NAMALWA (cell line): ENCODE measurements at places on chromosomes 2 and 18.
A peak's percentile ranks its signal among the peaks of the same experiment; 100 is the strongest.

- DNase-seq = peak; percentile 15
These were observed 92.6 kb downstream of the ITGB1BP1 start for GRCh38 chr2:9330612-9331270.

GRCh38 chr18:71743634-71744033, 800.5 kb downstream of the CBLN2 start:
- no peak for DNase-seq

DNA sequence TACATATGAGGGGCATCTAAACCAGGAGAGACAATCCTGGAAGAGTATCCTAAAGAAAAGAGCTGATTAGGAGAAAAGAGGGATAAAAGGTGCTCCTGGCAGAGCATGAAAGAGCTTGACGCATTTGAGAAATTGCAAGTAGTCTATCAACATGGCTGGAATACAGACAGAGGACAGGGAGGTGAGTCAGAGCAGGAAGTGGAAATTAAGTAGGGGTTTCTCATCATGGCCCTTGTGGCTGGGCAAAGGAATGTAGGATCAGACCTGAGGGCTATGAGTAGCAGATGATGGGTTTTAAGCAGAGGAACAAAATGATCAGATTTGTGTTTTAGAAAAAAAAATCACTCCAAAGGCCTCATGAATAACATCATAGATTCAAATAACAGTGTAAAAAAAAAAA, 49.2 kb upstream of the UGP2 start:
- DNase-seq = no peak

DNA sequence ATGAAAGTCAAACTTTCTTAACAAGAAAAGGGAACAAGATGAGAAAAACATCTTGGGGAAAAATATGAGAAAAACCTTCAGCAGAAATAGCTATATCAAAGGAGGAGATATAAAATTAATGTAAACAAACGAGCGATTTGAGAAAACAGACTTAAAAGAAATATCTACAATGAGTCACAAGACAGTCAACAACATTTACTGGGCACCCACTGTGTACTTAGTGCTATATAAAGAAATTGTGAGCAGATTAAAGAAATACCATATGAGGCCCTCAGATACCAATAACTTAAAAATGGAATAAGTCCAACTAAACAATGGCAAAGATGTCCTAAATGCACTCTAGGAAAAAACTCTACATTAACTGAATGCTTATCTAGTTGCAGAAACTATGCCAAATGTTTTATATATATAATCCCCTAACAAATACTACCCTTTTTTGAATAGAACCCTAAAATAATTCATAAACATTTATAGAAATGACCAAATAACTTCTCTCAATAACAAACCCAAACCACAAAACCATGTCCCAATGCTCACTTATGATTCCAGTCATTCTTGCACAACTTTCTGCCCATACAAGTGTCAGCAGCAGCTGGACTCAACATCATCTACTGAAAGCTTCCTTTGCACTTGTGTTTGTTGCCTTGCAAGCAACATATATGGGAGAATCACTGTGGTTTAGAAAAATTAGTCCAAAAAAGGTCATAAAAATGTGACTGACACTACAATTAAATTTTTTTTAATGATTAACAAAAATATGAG, 83.5 kb downstream of the COBLL1 start:
- DNase-seq = no peak

DNA sequence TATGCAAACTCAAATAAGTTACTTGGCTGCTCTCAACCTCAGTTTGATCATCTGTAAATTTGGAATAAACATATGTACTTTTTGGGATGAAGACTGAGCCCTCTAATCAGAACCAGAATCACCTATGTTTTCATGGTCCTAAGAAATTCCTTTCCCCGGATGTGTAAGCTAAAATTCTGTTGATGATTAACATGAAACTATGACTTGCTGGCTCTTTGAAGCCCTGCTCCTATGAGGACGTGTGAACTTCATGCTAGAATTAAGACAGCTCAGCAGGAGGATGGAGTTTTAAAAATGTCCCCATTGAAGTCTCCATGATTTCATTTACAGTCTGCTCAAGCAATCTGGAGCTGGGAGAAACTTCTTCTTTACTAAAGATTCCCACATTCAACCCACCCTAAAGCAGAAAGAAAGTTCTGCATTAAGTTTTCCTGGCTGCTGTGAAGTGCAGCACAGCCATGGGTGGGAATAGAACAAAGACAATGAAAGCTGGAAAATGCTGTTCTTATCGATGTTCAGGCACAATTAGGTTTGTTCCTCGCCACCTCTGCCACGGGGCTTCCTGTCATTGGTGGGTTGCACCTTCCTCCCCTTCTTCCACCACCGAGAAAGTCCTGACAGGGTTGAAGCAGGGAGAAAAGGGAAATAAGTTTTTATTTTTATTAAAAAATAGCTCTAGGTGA, 50.9 kb downstream of the ADCYAP1 start:
- no peak for DNase-seq

GRCh38 chr2:178733975-178734374, 73.2 kb downstream of the TTN start:
- DNase-seq = no peak

DNA sequence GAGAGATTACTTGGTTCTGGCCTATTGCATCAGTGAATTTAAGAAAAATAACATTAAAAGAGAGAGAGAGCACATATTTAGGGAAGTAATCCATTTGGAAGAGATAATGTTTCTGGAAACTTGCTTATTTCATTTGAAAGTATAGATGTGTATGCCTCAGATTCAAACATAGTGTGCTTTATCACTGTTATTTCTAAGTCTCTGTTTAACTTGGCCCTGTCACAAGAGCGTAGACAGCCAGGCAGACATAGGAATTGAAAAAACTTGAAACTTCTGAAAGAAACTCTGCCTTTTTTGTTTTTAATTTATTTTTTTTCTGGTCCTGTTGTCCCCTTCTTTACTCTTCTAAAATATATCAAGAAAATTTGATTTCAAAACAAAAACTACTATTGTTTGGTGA, 849.1 kb downstream of the CNTNAP5 start:
- no peak for DNase-seq

DNA sequence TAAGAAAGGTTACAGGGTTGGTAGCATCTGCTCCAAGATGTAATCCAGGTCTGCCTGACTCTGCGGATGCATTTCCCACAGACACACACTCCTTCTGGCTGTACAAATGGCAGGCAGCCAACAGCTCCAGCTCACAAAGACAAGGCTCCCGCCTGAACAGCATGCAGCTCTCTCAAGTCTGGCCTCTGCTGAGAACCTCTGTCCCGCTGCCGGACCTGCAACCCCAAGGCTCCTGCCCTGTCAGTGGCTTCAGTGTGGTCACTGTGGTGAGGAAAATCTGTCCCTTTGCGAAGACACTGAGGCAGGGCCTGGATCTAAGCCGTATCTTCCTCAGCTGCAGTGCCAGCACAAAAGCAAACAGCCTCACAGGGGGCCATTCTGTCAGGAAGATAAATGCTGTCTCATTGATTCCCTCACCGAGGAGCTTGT, 469.3 kb upstream of the MEX3C start:
- no peak for DNase-seq

GRCh38 chr2:183034806-183035205, 3.5 kb downstream of the NCKAP1 start:
- no peak for DNase-seq

DNA sequence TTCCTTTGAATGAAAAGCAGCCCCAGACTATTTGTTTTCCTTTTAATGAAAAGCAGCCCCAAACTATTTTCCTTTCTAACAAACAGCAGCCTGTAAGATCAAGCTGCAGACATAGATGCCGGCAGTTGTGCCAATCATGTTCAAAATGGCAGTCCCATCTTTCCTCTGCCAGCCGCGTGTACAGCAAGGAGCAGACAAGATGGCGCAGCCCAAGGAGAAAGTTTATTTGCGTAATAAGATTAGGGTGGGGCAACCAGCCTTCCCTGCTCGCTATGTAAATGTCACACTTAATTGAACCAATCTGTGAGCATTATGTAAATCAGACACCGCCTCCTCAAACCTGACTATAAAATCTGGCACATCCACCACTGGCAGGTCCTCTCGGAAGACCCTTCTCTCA, 226.0 kb downstream of the TGIF1 start:
- no peak for DNase-seq

GRCh38 chr18:23939896-23940295, 74.7 kb upstream of the TTC39C start:
- DNase-seq = no peak

DNA sequence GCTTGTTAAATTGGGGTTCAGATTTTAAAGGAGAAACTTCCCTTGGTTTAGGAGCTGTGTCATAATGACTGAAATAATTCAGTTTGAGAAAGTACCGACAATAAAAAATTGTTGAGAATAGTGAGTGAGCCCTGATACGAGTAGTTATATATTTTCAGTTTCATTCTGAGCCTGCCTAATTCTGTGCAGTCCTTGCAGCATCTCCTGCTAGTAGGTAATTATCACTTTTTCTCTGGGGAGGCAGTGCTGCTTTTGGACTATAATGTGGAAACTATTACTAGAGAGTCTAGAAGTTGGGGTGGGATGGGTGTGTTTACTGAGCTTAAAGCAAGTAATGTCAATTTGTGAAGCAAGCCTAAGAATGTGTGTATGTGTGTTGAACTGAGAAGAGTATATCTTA, 21.7 kb downstream of the ZNF638 start:
- no peak for DNase-seq

DNA sequence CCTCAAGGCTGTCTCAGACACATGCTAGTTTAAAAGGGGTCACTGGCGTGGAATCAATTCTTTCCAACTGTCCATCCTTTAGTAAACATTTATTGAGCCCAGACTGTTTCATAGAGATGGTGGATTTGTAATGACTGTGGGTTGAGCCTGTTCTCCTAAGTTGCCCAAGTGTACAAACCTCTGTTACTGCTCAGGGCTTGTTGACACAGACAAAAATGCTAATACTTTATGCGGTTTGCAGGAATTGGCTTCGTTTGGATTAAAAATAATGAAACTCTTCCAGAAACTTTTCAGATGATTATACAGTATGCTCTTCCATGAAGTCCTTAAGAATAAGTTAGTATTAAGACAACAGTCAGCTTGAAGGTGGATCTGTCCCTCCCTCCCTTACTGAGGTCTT, 83.6 kb upstream of the MGAT5 start:
- DNase-seq = no peak

DNA sequence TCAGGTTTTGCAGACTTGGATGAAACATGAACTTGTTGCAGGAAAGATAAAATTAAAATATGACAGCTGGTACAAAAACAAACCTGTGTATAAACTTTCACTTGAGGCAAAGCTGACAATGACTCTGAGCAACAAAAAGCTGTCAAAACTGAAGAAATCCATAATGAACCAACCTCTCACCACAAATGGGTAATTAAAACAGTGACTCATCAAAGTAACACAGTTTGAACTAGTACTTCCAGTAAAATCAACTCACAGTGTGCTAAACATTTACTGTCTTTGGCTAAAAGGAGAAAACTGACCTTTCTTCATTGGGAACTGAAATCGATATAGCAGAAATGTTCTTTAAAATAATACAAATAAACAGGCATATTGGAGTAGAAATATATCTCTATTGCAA, 209.7 kb downstream of the WDPCP start:
- DNase-seq = no peak

GRCh38 chr2:12619975-12620374, 96.8 kb upstream of the TRIB2 start:
- no peak for DNase-seq

- DNase-seq = no peak
These were observed 12.6 kb downstream of the DHX57 start for GRCh38 chr2:38863061-38863695.

DNA sequence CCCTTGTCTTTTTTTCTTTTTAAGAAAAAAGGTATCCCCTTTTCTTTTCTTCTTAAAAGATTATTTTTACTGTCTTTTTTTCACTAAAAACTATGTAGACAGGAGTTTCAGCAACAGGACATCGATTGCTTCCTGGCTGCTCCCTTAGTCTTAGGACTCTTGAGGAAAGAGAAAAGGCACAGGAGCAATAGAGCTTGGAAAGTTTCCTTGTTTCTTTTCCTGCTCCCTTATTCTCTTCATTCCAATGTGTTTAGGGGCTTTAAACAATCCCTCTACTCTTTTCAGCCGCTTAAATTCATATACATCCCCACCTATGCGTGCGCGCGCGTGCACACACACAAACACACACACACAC, 225.9 kb upstream of the FBXO11 start:
- DNase-seq = no peak

- DNase-seq = peak; percentile 38
These were observed 1389.8 kb upstream of the TMEFF2 start for GRCh38 chr2:193584522-193584938.

DNA sequence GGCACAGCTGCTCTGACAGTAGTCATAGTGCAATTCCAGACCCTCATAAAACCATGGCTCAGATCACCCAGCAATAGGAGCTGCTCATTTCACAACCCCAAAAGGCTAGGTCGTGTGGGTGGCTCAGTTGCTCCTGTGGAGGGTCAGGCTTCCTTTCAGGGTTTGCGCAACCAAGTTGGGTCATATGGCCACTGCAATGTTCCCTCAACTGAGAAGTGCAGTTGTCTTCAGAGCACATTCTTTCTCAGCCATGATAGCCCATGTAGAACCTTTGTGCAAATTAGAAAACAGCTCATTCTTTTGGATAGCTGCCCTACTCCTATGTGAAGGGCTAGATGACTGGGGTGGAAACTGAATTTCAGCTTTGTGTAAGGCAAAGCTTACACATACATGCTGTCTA, 3.2 kb downstream of the SERPINB13 start:
- no peak for DNase-seq

DNA sequence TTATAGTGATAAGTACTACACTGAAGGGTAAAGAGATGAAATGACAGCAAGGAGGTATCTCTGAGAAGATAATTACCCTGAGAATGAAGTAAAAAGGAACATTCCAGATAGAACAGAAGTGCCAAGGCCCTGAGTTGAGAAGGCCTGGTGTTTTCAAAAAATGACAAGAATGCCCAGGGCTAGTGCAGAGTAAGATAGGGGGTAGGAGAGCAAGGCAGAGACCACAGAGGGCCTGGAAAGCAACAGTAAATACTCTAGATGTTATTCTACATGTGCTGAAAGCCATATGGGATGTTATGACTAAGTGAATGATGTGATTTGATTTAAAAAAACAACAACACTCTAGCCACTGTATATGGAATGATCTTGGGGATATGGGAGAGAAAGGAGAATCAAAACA, 52.3 kb downstream of the BAZ2B start:
- no peak for DNase-seq

- DNase-seq = no peak
These were observed 146.3 kb downstream of the RTN4 start for GRCh38 chr2:54903736-54904554.

DNA sequence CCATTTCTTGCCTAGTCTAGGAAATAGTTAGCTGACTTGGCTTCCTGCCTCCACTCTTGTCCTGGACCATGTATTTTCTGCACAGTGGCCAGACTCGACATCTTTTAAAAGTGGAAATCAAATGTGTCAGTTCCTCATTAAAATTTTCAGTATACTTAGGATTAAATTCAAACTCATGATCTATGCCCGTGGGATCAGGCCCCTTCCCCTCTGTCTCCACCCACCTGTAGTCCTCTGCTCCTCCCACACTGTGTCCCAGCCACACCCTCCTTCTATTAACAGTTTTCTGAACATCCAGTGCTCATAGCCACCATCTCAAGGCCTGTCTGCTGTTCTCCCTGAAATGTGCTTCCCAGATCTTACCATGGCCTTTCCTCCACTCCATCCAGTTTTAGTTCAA, 13.3 kb downstream of the ARHGAP25 start:
- no peak for DNase-seq
